Activated naive CD4-positive, alpha-beta T cell (primary cell): ENCODE measurements at places on chromosomes 7 and 10.

GRCh38 chr7:47376991-47377616 lies 204.8 kb downstream of the TNS3 start:
- no peak for DNase-seq

GRCh38 chr7:80153446-80153845 lies 18.8 kb downstream of the GNAI1 start:
- no peak for DNase-seq

DNA sequence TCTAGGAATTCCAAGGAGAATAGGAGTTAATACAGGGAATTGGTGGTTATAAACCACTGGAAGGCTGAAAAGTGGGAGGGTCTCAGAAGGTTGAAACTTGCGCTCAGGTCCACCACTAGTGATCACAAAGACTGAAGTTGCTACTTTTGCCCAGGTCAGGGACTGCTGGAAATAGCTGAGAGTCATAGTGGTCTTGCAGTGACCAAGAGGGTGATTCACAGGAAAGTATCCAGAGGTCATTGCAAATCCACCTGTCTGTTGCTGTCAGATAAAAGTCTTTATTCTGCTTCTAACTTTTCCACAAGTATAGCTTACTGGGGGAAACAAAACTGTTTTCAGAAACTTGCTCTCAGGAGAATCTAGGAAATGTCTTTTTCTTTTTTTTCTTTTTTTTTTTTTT lies 211.5 kb upstream of the PRSS1 start:
- no peak for DNase-seq

GRCh38 chr7:91876391-91877133 lies 3.9 kb downstream of the MTERF1 start:
- DNase-seq: no peak

- DNase-seq: no peak
These were observed 13.3 kb downstream of the ZNF804B start for GRCh38 chr7:88772776-88773175.

GRCh38 chr7:102220960-102221800 lies 65.5 kb upstream of the SH2B2 start:
- no peak for DNase-seq

DNA sequence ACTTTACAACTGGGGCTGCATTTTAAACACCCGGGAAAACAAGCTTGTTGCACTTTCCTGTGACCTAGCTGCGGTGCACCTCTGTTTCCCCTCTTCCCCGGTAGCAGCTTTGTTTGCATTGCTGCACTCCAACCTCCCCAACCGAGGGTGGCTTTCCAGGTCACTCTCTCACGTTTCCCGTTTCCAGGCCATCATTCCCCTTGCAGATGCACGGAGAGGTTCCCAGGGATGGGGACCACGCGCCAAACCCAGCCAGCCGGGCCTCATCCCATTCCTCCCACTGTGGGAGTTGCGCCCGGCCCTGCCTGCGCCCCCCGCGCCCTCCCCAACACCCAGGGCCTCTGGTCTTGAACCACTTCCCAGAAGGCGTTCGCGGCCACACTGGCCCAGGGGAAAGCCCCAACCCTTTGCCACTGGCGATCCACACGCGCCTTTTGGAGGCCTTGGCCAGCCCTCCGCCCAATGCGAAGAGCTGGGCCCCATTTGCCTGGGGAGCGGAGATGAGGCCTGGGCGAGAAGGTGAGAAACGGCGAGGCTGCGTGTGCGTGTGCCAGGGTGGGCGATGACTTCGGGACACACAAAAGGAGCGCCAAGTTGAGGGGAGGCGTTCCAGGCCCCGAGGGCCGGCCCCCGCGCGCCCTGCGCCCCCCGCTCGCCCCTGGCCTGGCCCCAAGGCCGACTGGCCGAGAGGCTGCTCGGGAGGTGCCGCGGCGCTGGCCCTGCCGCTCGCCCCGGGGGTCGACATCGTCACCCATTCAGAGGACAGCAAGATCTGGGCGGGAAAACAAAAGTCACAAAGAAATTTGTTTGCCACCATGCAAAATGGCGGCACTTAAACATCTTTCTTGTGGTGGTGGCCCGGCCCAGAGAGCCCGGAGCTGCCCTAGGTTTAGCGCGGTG lies 15.9 kb downstream of the SKIDA1 start:
- DNase-seq: no peak

DNA sequence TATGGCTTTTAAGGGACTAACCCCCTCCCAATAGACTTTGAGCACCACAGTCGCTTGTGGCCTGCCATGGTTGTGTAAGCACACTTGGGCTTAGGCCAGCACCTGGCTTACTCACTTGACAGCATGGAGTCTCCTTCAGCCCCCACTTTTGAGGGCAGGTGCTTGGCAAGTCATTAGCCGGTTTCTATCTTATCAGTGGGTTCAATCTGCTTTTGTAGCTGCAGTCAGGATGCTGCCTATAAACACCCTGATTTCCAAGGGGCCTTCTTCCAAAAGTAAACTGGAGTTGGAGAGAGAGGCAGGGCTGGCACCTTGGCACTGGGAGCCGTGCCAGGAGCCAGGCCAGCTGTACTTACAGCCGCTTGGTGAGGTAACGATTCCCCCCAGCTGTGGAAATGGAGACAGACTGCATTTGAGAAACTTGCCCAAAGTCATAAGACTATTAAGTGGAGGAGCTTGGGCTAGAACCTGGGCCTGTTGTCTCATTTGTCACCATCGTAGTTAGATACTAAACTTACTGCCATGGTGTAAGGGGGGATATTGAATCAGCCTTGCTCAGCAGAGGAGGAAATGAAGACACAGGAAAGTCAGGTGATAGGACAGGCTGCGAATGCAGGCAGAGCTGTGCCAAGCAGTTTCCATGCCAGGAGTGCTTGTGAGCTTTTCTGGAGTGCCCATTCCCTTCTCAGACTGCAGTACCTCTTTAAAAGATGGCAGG lies 92.2 kb upstream of the EFCAB10 start:
- DNase-seq: no peak

GRCh38 chr10:47065903-47066302 lies 154.7 kb downstream of the PTPN20 start:
- no peak for DNase-seq

- no peak for DNase-seq
These were observed 56.7 kb downstream of the CHST15 start for GRCh38 chr10:124036746-124037145.

DNA sequence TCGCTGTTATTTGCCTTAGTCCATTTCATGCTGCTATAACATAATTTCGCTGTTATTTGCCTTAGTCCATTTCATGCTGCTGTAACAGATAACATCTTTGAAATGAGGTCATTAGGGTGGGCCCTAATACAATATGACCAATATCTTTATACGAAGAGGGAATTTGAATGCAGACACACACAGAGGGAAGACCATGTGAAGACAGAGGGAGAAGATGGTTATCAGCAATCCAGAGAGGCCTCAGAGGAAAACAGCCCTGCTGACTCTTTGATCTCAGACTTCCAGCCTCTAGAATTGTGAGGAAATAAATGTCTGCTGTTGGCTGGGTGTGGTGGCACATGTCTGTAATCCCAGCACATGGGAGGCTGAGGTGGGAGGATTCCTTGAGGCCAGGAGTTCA lies 404.9 kb downstream of the TYW1 start:
- no peak for DNase-seq

DNA sequence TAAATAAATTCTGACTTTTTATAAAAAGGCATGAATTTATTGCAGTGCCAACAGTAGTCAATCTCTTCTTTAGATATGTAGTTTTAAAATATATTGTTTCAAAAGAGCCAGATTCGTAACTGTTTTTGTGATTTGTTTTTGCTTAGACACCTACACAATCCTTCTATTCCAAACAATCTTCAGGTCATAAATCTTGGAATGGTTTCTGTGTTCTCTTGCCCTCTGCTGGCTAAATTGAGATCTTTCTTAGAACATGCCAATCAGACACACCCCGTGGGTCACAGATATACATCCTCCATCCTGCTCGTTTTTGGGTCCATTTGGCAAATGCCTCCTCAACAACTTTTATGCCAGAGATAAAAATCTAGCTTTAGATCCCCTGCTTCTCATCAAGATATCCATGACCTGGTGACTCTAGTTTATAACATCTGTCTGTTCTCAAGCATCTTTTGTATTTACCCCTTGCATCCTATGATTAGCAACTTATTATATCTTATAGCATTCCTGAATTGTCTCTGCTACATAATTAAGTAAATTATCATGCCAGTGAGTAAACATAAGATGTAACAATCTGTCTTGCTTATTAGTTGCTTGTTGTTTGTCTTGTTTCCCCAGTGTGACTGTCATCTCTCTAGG lies 35.3 kb upstream of the IFRD1 start:
- no peak for DNase-seq
